Keratinocyte (primary cell): ENCODE measurements at places on chromosomes 5 and 9. TPM values are rescaled to one million over a fixed set of nuclear protein-coding genes. Genes with fewer than 3 reads are reported as not detected.

DNA sequence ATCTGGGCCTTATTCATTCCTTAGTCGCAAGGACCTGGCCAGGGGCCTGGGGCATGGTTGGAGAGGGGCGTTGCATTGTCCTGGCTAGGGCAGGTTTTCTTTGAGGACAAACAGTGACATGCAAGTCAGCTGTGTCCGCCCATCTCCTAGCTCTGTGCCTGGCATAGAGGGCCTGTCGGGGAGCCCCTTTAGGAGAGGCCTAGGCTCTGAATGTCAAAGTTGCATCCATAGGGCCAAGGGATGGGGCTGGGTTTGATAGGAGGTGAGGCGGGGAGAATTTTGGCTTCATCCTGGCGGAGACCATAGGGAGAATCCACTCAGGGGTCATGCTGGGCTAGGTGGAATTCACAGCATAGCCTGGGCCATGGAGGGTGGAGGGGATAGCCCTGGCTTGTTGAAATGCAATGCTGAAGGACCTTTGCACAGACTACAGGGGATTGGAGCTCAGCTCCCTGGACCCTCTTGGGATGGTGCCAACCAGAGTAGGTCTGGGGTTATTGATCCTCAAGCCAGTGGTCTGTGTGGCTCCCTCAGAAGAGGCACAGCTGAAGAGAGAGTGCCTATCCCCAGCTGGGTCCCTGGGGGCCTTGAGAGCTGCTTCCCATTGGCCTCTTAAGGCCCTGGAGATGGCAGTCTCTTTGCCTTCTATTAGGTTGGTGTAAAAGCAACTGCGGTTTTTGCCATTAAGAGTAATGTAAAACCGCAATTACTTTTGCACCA is 104.0 kb downstream of the RGS3 start:
- DNase-seq = no peak

- no peak for DNase-seq
Measured at GRCh38 chr5:107772418-107773310, 101.9 kb upstream of the EFNA5 start.

DNA sequence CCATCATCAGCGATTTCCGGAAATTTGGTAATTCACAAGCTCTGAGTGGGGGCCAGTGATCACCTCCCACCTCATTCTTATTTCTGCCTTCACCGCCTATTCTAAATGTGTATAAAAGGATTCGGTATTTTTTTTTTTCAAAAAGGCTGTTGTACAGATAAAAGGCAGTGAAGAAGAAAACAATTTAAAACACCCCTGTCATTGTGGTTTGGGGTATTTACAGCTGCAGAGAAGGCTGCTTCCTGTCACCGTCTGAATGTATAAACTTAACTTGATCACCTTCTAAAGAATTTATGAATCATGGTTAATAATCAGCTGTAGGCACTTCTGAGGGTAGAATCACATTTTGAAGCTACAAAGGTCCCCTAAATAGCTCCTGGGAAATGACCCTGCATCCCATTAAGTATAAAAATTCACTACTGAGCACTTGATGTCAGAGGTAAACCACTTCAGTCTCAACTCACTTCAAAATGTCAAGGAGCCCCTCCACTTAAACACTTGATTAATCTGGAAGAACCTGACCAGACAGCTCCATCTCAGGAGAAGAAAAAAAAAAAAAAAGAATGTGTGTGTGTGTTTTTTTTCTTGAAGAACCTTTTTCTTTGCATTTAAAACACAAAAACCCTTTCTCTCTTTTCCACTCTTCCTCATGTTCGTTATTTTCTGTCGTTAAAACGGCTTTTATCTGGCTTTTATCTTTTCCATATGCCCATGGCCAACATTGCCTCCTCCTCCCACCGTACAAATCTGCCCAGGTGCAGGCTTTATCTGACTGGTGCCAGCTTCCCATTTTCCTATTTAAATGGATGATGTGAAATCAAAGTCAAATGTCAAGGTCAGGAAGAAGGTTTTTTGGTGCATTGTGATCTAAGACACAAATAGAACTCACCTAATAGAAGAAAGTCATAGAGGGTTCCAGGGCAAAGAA is 291.2 kb downstream of the IRX1 start:
- DNase-seq = no peak

- DNase-seq = no peak
Measured at GRCh38 chr9:107784235-107784958, 294.8 kb upstream of the KLF4 start.

TMEM215 gene
- not detected in 3 replicates for polyA plus RNA-seq

KLHL9 gene
- 13.5 to 18.7 TPM (median 16.8 TPM) in 3 replicates for polyA plus RNA-seq

ALDH7A1 gene
- polyA plus RNA-seq = 116 to 183 TPM (median 130 TPM) in 3 replicates

BAAT gene
- polyA plus RNA-seq = 0.02 to 0.14 TPM (median 0.08 TPM) in 3 replicates
